ENCODE measurements at places on chromosomes 4 and X. TPM values are rescaled to one million over a fixed set of nuclear protein-coding genes. Genes with fewer than 3 reads are reported as not detected.

DNA sequence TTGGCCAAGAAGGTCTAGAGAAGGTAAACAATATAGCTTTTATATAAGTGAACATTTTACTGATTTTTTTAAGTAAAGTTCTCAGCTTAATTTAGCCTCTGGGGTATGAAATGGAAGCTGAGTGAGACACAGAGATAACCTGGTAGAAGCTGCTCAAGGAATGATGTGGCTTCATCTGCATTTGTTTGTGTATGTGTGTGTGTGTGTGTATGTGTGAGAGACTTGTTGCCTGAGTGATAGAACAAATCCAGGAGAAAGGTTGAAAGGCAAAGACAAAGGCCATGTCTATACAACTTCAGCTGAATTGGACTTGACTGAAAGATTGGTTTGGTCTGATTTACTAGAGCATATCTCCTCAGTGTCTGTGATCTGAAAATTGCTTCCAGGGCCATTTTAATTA lies 63.6 kb downstream of the PCDH7 start:
- no peak for DNase-seq

GRCh38 chrX:40434947-40435346 lies 145.8 kb upstream of the ATP6AP2 start:
- no peak for DNase-seq

- no peak for DNase-seq
Observed at GRCh38 chr4:153465615-153466080, 512 bp upstream of the TMEM131L start.

The PHKA2 gene
- total RNA-seq: 36.1 TPM

GRCh38 chr4:38749336-38749735 lies 33.5 kb downstream of the TLR10 start:
- no peak for DNase-seq

DNA sequence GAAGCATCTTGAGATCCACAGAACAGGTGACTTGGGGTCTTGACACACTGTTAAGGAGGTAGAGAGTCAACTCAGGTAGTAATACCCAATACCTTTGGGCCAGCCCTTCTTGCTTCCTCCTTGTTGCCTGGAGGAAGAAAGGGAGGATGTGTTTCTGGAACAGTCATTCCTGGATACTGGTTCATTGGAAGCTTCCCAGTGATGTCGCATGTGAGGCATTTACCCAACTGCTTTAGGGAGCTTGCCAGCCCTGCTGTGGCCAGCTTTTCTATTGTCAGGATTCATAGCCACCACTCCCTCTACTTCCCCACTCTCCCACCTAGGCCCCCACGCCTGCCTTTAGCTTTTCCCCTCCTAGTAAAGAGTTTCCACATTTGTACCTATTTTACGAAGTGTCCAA lies 310.3 kb upstream of the PRPS2 start:
- DNase-seq: no peak

DNA sequence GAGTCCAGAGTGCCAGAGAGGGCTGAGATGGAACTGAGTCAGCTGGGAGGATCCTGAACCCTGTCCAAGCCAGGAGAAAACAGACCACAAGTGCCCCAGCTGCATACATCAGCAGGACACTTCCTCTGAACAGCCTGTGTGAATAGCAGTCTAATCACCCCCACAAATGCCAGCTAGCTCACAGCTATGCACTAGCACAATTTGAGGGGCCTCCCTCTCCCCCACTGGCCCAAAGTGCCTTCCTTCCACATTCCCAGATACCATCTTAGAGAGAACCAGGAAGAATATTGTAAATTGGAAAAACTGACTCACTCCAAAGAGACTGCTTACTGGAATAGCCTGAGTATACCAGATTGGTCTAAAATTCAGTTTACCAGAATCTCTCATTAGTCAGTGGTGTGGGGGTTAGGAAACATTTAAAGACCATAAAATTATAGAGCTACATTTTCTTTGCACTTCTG lies 292.6 kb upstream of the KLF3 start:
- DNase-seq: no peak
